Ovary (tissue), 10 donors: ENCODE measurements at places on chromosomes 12 and 14. TPM values are rescaled to one million over a fixed set of nuclear protein-coding genes. Genes with fewer than 3 reads are reported as not detected.

NEUROD4 gene
- total RNA-seq, result not detected

ARID2 gene
- 32.1 TPM for total RNA-seq

COX8C gene
- not detected for total RNA-seq

GZMB gene
- not detected for total RNA-seq

TAS2R13 gene
- 3.1 TPM for total RNA-seq

MYF6 gene
- total RNA-seq, result not detected

IQSEC3 gene
- total RNA-seq, result 6.2 TPM

NGB gene
- 0.11 TPM for total RNA-seq

TAS2R7 gene
- total RNA-seq, result not detected

GRIP1 gene
- 3.9 TPM for total RNA-seq

MYO1A gene
- 0.15 TPM for total RNA-seq

SMIM41 gene
- total RNA-seq, result 2.8 TPM

TAS2R8 gene
- not detected for total RNA-seq

OR11H12 gene
- not detected for total RNA-seq

DEGS2 gene
- 0.85 TPM for total RNA-seq

CRACR2A gene
- total RNA-seq, result 3.6 TPM

IGF1 gene
- 9.3 TPM for total RNA-seq

CLEC2B gene
- total RNA-seq, result 25.1 TPM

NFATC4 gene
- 152 TPM for total RNA-seq

SYT10 gene
- total RNA-seq, result 0.17 TPM

SLC25A21 gene
- total RNA-seq, result 1.3 TPM
